ENCODE measurements at places on chromosomes 5 and 9.

DNA sequence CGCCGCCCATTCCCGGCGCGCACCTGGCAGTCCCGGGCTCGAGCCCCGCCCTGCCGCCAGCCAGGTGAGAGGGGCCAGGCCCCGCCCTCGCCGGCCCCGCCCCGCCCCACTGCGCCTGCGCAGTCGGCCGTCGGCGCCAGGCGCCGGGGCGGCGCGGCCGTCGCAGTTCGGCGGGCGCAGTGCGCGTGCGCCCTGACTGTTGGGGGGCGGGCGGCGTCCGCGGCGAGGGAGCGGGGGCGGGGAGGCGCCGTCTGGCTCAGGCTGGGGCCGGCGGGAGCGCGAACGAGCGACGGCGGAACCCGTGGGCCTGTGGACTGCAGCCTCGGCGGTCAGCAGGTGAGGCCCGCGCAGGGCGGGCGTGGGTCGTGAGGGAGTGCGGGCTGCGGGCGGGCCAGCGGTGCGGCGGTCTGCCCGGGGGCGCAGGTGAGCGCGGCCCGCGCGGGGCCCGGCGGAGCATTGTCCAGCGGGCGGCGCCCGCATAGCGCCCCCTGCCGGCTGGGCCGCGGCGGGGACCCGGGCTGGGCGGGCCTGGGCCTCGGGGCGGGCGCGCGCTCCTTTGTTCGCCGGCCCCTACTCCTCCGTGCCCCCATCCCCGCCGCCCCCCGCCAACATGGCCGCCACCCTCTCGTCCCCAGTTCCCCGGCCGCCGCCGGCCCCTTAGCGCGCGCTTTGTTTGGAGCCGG, at the start of gene SPIN1:
SPIN1 (plus strand) TSS at position 242 of the 683 bp plus-strand sequence. CDS start 38,096 bp downstream, outside the sequence.
- no peak for DNase-seq

DNA sequence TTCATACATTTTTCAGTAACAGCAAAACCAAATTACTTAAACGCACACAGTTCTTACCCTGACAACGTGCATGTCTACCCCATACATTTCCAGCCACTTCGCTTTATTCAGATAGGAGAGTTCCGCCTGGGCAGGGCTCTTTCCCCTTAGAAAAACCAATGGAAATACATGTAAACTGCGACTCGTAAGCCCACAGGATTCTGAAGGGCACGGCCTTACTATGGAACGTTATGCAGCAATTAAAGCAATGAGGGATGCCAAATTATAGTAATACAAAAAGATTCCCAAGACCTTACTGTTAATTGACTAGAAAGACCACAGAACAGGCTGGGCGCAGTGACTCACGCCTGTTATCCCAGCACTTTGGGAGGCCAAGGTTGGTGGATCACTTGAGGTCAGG, 64.5 kb downstream of the EPB41L4B start:
- no peak for DNase-seq

- DNase-seq = no peak
These were observed 646 bp downstream of the SWI5 start for GRCh38 chr9:128276574-128277270.

- no peak for DNase-seq
These were observed 52.0 kb upstream of the KLF4 start for GRCh38 chr9:107541523-107541922.

DNA sequence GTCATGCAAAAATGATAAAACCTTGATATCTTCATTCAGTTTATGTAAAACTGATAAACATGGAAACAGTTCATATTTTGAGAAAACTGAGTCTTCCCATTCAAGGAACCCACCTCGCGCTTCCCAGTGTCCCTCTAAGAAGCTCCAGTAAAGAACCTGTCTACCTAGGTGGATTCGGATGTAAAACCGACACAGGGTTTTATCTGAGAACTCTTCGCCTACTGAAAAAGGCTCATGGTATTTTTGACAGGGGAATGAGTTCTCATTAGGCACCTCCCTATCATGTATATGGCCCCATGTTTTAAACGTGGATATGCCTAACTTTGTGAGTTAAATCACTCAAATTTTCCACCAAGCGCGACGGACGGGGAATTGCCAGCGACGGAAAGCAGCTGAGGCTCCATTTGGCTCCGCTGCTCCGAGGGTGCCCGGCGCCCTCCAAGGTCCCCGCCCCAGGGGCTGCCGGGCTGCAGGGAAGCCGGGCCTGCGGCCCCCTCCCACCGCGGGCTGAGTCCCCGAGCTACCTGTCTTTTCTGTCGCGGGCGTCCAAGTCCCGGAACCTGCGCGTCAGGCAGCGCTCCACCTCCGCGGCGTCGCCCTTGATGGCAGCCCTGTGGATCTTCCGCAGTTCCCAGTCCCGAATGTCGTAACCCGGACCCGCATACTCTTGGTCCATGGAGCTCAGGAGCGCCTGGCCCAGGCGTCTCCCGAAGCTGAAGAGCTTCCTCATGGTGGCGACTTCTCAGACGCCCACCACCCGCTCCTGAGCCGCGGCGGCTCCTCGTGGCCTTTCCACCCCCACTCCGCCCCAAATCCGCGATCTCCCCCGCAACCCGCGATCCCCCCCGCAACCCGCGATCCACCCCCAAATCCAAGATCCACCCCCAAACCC, 594 bp downstream of the ANKRD18A start:
- no peak for DNase-seq

DNA sequence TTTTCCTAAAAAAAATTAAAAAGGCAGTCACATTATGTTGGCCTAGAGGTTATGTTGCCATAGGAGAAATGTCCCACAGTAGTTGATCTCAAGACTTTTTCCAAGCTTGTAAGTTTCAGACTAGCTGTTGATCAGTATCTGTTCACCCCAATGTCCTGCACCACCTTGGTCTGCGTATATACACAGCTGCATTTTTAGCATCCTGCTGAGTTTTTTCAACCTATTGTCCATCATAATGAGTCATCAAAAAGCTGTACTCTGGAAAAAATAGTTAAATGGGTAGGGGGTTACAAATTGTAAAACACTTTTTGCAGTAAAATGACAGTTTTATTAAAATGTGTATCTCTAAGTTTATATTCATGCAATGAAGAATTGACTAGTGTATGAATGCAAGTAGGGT, 53.2 kb upstream of the TMEM171 start:
- no peak for DNase-seq

DNA sequence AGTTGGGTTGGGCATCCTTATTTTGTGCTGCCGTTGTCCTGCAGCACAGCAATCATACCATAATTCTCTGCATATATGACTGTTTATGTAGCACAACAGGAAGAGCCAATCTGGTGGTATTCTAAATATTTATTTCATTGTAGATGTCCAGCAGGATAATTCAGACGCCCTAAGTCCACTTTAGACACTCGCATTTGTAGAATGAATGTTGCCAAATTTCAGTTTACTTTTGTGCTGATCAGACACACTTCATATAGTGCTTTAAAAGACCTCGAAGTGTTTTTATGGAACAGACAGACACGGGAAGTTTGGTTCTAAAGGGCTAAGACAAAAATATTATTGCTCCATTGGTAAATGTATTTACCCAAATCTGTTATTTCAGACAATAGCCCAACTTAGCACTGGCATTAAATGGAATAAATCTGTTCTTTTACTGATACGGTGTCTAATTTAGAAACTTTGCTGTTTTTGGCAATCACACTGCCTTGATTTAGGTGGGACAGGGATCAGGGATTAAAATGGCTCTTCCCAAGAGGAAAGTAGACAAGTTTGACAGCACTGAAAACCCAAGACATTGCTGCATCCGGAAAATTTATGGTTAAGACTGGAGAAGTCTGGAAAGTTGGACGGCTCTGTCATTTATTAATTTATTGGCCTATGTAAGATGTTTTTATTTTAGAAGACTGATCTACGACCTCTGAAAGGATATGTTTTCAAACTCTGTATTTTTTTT, 35.3 kb downstream of the PRDM6 start:
- DNase-seq = no peak

GRCh38 chr5:176814836-176815438, 4.6 kb downstream of the UNC5A start:
- no peak for DNase-seq

Data from epithelial cell of prostate (primary cell).